NCI-H82 (cell line): ENCODE measurements at places on chromosomes 4 and X.

DNA sequence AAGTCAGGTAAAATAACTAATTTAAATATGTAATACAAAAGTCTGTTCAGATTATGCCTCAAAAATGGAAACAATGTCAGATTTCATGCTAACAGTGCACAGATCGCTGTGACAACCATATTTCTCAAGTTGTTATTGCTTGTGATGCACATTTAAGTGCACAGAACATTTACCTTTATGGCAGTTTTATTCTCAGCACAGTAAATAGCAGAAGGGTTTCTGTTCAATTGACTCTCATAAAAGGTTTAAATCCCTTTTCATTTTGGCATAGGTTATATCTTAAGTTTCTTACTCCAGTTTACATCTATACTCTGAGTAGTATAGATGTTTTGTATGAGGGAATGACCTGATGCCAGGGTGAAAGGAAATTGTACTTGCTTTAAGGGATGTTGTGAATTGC lies 247.8 kb downstream of the FSTL5 start:
- DNase-seq: no peak

- DNase-seq: no peak
Measured at GRCh38 chr4:95594629-95595028, 45.9 kb upstream of the UNC5C start.

GRCh38 chrX:37800717-37801116 lies 20.9 kb downstream of the CYBB start:
- DNase-seq: no peak

GRCh38 chr4:169090484-169091215 lies 80.6 kb upstream of the CBR4 start:
- no peak for DNase-seq

GRCh38 chr4:37978248-37978924 lies 18.2 kb downstream of the PTTG2 start:
- DNase-seq: peak; percentile 25

DNA sequence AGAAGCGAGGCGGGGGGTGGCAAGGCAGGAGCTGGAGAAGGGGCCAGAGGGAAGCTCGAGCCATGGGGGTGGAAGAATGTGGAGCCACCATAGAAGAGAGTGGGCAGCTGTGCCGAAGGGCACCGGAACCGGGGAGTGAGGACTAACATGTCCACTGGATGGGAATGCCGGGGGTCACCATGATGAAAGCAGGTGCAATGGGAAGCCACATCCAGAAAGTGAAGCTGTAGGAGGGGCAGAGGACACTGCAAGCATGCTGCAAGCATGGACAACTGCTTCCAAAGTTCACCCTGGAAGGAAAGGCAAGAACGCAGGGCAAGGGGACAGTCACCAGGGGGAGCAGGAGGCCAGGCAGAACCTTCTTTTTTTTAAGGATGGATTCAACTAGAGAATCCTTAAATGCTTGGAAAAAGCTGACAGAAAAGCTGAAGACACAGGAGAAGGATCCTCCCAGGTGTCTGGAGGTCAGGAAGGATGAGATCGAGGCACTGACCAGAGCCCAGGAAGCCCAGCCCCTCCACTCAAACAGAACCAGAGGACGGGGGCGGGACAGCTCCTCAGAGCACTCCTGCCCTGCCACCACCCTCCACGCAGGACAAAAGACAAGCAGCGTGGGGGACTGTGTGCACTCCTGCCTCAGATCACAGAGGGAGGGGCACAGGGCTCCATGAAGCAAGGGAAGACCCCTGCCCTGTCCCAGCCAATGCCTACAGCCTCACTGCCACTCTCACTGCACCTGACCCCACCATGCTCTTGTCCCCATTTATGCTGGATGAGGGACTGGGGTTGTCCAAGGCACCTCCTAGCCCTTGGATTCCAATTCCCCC lies 169.2 kb downstream of the AFAP1 start:
- DNase-seq: peak; percentile 10

DNA sequence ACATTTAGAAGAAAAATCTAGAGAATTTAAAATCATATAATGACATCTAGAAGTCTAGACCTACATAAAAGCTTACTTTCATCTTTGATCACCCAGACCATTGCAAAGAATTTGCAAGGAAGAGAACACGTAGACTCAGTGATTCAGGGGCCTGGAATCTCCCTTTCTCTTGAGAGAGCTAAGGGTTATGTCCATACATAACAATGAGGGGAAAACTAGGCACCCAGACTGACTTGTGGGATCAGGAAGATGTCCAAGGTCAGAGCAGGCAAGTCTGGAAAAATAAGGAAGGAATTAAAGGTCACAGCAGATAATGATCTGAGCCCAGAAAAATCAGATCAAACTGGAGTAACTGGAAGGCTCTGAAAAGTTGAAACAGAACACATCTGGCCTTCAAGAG lies 198.4 kb upstream of the SFRP2 start:
- no peak for DNase-seq

DNA sequence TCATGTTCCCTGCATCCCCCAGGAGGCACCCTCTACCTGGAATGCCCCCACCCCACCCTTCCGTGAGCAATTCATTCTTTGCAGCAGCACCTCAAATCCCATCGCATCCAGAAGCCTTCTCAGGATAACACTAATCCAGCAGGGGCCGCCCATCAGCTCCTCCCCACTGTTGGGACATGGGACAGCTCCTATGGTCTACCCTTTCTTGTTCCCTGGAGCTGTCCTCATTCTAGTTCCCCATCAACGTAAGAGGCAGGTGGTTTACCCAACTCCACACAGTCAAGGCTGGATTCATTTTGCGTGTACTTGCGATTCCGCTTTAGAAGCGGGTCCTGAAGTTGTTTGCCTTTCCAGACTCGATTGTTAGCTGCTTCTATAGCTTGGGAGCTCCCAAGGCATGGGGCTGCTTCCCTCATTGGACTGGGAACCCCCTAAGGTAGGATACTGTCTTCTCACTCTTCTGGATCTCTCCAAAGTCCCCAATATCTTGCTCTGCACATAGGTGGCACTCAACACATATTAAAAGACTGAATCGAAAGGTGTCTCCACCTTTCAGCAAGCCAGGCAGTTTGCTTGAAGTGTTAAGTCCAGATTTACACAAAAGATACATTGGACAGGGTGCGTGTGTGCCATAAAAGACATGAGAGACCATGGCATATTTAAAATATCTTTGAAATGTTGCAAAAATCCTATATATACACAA lies 942 bp upstream of the APLN start:
- peak; percentile 51 for DNase-seq

DNA sequence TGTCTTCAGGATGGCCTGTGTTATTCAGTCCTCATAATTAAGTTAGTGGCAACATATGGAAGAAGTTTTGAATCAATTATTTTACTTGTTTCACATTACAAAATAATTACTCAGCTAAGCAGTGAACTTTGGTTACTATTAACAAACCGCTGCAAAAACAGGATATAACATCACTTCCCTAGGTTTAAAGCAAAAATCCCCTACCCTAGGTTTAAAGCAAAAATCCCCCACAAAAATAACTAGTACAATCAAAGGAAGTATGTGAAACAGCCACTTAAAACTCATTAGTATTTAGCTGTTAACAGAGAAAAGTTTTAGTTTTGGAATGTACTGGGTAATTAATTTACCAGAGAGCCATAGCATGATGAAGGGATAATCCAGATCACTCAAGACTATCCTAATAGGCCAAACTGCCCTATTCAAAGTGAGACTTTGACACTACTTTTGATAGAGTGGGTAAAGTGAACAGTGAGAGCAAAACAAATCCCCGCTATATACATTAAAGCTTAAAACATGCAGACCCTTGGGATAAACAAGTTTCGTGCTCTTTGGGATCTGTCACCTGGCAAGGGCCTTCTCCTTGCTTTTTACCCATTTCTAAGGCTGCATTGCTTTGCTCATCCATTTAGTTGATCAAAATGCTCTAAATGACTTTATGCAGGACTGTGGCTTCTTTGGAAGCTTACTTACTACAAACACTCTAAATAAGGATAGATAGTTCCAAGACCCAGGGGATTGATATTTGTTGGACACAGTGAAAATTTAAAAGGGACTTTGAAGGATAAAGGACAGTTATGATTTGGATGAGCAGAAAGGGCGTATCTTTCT lies 36.4 kb upstream of the GPR174 start:
- DNase-seq: no peak

DNA sequence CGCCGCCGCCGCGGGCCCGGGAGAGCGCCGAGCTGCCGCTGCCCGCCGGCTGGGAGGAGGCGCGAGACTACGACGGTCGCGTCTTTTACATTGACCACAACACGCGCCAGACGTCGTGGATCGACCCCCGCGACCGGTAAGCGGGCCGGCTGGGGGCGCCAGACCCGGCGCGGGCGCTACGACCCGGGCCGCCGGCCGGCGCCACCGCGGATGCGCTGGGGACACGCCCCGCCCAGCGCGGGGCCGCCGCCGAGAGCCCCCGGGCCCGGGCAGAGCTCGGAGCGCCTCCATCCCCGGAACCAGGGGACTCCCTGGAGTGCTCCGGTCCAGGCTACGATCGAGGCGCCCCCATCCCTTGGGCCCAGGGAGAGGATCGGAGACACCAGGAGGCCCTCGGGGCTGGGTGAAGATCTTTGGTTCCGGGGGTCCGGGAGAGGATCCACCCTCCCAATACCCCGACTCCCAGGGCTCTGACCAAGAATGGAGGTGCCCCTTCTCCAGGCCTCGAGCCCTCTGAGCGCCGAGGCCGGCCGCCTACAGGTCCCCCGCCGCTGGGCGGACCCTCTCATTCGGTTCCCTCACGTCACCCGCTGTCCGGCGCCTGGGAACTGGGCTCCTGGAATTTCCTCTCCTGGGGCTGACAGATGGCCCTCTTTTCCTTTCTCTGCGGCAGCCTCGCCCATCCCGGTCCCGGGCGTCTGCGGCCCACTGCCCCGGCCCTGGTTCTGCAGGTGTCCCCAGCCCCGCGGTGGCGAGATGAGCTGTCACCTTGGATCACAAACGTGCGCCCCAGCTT lies 48.8 kb downstream of the CLDN34 start:
- DNase-seq: peak; percentile 54

DNA sequence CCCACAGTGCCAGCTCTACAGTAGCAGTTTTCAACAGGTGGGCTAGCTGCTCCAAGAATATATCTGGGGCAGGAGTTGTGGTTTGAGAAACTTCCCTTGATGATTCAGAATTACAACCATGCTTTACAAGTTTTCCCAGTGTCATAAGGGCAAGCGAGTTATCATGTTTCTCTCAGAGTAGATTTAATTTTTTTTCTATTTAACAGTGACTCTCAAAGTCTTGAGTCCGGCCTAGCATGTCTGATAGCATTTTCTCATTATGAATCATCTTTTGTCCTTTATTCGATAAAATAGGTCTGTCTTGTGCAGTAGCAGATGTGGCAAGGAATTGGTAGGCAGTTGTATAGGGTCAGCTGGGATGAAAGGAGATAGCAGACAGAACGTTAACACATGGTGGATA lies 62.2 kb upstream of the SPANXD start:
- no peak for DNase-seq

DNA sequence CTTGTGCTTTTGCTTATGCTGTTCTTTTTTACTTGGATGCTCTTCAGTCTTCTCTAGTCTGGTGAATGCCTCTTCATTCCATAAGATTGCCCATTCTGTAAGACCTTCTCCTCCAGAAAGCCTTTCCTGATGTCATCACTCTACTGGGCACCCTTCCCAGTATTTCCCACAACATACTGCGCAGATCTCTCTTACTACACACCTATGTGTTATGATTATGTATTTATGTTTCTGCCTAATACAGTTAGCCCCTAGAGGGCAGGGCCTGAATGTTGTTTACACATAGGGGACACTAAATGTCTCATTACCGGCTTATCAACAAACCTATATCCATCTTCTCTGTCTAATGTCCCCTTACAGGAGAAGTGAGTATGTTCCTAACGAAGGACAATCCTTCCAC lies 21.1 kb downstream of the AIFM1 start:
- no peak for DNase-seq

DNA sequence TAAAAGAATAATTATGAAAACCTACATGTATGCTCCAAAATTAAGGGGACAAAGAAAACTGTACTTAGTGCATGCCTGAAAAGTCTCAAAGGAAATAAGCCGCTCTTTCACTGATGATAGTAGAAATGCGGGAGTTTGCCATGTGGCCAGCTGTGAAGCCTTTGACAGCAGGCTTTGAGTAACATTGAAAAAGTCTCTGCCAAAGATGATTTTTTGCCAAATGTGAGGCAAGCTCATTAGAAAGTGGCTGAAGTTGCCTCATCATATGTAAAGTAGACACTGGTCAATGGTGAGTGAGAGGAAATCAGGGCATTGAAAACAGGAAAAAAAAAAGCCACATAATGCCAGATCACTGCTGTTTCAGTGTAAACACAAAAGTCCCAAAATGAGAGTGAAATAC lies 2360.1 kb downstream of the PCDH7 start:
- no peak for DNase-seq

DNA sequence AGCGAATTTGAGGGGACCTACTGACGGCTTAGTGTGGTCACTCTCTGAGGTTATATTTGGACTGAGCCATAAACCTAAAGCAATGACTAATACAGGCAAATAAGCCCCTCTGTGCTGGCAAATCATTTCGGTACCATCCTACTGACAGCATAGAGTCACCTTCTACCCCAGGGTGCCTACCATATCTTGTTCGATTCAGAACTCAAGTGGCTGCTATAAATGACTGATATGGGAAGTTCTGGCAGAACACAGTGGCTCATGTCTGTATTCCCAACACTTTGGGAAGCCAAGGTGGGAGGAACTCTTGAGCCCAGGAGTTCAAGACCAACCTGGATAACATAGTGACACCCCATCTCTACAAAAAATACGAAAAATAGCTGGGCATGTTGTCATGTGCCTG lies 226.1 kb upstream of the MBNL3 start:
- no peak for DNase-seq

- DNase-seq: no peak
Measured at GRCh38 chr4:100278567-100278966, 88.3 kb upstream of the DDIT4L start.
